ENCODE measurements at places on chromosomes 11 and 22.

DNA sequence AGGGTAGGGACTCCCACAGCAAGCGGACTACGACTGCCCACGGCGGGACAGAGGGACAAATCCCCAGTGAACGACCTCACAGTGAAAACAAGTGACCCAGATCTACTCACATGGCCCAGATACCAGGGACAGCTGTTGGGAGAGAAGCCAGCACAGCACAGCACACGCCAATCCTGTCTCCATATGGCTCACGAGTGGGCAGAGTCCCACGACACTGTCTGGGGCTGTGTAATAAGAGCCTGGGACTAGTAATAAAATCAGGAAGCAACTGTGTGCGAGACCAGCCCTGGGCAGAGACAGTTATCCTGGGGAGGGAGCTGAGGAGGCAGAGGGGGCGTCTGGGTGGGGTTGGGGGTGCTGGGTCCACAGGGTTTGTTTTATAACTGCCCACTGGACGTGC lies 385.0 kb downstream of the CTTN start:
- no peak for DNase-seq

DNA sequence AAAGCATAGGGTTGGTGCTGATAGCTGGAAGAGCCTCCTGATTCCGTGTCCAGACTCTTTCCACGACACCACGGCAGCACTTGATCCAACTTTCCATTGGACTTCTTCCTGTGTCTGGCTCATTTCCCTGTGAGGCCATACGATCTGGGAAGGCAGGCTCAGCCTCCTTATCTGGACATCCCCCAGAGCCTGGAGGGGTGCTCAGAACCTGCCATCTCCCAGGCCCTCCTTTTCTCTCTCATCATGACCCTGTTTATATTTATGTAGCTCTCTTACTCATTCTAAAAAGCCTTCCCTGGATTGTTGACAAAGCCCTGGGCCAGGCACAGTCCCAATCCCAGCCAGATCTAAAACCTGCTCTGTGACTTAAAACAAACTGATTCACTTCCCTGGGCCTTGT lies 7.8 kb upstream of the BCL9L start:
- no peak for DNase-seq

GRCh38 chr11:19952116-19952605 lies 208.1 kb downstream of the DBX1 start:
- DNase-seq, result no peak

GRCh38 chr22:40009951-40010671 lies 15.4 kb downstream of the FAM83F start:
- peak; percentile 15 for DNase-seq

DNA sequence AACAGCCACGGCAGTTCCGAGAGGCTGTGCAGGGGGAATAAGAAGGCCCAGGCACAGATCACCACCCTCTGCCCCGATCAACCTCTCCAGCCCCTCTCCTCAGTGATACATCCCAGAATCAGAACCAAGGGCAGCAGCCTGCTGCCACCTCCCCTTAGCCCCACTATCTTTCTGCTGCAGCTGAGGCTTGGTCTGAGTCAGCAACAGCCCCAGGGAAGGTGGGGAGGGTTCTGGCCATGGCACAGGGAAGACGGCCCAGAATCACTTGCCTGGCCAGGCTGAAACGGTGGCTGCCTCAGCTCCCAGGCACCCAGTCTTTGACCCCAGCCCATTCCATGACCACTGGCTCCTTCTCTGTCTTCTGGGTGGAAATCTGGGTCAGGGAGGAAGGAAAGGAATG lies 2.3 kb downstream of the CHID1 start:
- DNase-seq, result no peak

DNA sequence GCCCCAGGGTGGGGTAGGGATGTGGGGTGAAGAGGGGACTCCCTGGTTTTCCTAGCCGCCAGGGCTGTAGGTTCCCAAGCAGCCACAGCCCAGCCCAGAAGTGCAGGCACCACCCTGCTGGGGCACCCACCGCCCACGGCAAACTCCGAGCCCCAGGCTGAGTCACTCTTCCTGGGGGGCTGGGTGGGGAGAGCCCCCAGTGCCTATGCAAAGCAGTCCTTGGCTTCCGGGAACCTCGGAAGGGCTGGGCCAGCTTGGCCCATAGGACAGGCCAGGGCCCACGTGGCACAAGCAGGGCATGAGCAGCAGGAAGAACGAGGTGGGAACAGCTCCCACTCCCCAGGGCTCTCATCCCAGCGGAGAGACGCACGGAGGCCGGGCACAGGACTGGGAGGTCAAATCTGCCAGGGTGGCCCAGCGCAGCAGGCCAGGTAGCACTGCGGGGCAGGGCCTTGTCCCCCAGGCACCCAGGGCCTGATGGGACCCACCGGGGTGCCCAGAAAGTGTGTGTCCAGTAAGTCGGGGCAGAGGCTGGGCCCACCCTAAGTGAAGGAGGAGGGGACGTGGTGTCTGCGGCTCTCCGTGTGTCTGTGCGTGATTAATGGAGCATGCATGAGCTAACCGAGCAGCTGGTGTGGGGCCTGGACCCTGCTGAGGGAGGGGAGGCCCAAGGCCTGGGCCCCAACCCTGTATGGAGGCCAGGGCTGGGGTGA lies 4.6 kb upstream of the IL17REL start:
- DNase-seq, result peak; percentile 75

- DNase-seq, result no peak
Observed at GRCh38 chr22:46352691-46353386, 17.3 kb downstream of the TRMU start.

DNA sequence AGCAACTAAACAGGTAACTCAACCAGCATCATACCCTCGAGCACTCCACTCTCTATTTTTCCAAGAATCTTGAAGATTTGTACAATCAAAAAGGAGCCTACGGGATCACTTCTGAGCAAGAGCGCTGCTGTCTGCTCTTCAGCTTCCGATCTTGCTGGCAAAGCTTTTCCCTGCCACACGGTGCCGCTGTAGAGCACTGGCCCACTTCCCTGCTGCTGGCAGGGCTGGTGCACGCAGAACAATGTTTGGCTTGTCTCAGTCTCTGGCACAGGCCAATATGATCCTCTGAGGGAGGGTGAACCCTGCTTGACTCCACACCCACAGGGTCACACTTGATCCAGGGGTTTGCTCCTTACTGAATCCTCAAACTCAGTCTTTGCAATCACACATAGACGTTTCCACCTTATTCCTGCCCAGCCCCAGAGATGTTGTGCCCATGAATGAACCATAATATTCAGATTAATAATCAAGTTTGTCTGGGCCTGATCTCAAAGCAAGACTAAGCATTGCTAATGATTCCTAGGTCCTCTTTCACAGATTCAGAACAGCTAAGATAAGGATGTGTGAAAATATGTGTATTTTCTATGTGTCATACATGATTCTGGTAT lies 536.6 kb downstream of the SOX6 start:
- peak; percentile 59 for DNase-seq

DNA sequence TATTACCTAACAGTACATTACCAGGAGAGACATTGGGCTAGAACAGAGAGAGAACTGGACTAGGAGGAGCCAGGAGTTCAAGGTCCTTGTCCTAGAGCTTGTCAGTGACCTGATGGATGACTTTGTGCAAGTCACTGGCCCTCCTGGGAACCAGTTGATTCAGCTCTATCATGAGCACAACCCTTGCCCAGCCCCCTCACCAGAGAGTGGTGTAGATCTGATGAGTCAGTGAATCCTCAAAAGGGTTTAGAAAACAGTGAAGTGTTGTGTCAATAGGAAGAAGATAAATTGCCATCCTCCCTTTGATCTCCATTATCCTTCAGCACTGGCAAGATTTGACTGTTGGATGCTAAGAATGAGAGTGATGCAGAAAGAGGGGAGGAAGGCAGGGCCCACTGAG lies 24.3 kb downstream of the NEU3 start:
- no peak for DNase-seq

DNA sequence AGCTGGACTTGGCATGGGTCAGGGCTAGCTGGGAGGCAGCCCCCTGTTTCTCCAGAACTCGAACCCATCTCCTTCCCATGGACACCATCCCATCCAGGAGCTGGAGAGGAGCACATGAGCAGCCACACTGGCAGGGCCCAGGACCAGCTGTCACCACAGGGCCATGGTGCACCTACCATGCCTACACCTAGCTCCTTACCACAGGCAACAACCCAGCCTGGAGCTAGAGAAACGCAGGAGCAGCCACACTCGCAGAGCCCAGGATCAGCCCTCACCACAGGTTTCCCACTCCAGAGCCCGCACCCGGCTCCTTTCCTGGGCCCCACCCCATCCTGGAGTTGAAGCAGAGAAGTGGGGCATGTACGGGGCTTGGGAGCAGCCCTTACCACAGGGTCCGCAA lies 50.2 kb downstream of the GAB4 start:
- DNase-seq, result no peak

GRCh38 chr22:50310949-50311444 lies 3.6 kb upstream of the PLXNB2 start:
- DNase-seq, result no peak

GRCh38 chr11:102046841-102047240 lies 396 bp upstream of the CFAP300 start:
- DNase-seq, result no peak

DNA sequence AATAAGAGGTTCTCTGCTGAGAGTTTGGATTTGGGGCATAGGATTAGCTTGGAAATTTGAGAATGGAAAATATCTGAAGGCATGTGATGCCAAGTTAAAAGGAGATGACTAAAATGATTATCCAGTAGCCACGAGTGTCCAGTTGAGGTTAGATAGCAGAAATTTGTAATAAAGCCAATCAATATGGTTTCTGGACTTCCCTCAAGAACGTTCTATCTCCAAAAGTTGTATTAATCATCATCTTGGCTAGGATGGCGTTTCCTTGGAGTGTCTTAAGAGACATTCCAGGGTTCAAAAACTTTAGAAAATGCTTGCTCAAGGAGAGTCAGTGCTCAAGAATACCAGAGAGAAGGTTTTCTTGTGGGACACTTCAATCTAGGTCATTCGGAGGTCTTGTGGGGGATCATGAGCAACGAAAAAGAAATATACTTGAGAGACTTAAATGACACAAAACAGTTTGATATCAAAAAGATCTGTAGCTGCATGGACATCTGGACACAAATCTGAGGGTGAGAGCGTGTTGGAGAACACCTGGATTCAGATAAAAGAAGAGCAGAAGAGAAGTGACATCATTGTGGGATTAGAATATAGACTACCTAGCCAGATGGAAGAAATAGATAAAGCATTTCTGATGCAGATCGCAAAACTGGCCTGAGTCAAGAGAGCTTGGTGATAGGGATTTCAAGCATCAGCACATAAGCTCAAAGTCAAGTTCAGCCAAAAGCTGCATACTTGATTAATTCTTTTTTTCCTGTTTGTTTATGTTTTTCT lies 97.7 kb downstream of the ARFGAP2 start:
- no peak for DNase-seq

DNA sequence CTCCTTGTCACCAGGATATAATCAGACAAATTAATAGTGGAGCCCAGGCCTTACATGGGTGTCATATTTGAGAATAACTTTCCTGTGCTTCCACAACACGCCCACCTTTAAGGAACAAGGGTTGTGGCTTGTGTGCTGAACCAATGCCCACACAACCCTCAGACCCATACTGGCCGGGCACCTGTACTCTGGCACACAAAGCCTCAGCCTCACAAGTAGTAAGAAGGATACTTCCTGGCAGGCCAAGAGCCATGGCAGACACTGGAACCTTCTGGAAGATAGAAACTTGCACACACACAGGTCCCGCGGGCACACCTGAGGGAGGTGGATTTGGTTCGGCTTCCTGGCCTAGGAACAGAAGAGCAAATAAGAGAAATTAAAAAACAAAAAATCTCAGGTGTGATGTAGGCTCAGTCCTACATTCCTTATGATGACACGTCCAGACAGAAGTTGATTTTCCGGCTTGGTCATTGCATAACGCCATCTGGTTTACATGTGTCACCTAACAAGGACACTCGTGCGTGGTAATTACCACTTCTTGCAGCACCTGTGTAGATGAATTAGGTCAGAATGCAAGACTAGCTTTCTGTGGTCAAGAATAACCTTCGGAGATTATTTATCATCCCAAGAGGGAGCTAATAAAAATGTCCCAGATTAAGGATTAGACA lies 5.8 kb upstream of the BRD1 start:
- DNase-seq, result no peak
